IPS-NIHi11 (cell line): ENCODE measurements at places on chromosomes 2 and 18.

GRCh38 chr2:127486247-127487058 is 39.8 kb downstream of the IWS1 start:
- no peak for DNase-seq

- no peak for DNase-seq
Measured at GRCh38 chr2:203444738-203445137, 90.4 kb downstream of the RAPH1 start.

- DNase-seq = peak; percentile 24
Measured at GRCh38 chr2:160087854-160088745, 25.7 kb upstream of the PLA2R1 start.

DNA sequence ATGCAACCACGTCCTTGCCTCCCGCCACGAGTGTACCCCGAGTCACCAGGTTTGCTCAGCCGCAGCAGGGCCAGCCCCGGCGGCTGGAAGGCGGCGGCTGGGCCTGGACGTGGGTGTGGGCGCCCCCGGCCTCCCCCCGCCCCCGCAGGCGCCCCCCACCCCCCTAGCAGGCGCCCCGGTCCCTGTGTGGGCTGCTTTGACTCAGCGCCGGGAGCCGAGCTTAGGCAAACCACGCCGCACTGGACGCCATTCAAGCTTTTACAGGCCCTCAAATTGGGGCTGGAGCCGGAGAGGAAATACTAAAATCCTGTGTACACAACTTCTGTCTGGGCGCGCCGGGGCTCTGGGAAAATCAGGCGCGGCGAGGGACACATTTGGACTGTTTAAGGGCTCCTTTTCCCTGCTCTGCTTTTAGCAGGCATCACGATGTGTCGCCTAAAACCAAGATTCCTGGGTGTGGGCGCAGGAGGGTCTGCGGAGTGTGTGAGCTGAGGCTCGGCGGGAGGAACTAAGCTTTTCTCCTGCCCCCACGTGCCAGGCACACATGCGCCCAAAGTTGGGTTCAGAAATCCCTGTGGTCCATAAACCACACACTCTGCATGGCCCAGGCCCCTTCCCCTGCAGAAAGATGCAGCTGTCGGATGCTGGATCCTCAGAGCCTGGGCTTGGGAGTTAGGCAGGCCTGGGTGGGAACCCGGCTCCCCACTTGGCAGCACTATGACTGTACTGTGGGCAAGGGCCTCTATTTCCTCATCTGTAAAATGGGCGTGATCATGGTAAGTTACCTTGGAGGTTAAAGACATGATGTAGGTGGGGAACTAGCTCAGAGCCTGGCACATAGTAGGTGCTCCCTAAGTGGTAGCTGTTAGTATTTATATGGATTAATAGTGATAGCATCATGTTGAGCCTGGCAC is 57.6 kb downstream of the ATOH8 start:
- DNase-seq = no peak

DNA sequence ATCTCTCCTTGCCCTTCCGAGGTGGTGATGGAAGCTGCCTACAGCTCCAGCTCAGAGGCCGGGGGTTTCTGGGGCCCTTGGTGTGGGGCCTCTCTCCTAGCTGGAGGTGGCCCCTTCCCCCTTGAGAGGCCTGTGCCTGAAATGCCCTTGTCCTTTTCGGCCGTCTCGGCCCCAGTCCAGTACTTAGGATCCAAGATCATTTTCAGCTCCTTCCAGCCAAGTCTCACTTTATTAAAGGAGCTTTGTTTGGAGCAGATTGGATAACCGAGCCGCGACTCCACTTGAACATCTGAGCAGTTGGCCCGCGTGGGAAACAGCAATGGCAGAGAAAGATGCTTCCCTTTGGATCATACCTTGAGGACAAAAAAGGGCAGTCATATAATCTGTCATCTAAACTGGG is 125.0 kb downstream of the NEDD4L start:
- DNase-seq = no peak

GRCh38 chr2:55518841-55519165 is 715 bp upstream of the CFAP36 start:
- DNase-seq = peak; percentile 30

DNA sequence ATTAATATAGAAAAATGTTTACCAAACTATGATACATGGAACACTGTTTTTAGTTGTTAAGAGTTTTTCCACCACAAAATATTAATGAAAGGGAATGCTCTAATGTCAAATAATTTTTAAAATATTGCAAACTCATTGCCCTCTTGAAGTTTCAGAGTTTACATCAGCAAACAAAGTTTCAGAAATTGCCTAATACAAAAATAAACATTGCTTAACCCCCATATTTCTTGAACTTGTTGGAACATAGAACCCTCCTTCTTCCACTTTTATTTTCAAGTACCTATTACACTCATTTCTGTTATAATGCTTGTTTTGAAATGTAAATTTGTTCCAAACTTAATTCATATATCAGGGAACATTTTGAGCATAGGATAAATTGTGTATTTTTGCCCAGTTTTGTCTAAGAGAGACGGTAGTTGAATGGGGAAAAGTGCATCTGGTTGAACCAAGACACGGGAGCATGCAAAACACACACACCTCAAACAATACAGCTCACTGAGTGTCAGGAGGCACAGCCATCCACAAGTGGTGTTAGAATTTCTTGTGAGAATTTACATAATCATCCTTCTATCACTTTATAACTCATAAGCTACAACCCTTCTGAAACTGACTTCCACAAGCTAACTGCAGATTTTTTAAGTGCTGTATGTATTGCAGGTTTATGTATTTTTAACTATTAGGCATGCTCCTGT is 5.3 kb upstream of the MC4R start:
- DNase-seq = no peak

DNA sequence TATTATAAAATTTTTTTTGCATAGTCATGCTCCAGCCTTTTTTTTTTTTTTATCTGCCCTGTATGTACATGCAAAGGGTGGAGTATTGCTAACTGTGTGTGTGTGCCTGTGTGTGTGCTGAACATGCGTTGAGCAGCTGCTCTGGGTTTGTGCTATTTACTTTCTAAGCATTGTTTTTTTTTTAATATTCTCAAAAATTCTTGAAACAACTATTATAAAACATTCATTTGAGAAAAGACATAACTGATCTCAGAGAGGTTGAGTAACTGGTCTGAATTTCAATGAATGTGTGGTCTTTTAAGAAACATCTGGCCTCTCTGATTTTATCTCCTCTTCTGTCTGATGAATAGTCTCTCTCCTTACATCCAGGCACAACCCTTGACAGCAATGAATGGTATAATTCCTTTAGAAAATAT is 366.0 kb upstream of the SLC14A2 start:
- DNase-seq = no peak

DNA sequence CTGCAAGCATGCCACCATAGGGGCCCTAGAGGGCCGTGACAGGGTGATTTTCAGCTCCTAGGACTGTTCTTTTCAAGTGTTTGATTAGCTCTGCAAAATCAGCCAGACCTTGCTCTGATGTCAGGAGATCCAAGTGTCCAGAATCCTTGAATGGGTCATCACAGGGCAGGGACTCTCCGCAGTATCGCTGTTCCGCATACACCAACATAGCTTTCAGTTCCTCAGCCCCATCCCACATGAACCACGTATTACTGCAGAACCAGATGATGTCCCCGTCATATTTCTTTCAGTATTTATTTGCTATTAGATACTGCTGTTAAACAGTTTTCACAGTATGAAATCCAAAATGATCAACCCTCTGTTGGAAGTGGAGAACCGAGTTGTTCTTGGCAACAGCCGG is 46.6 kb upstream of the RFX8 start:
- no peak for DNase-seq

GRCh38 chr2:21633911-21634310 is 510.1 kb downstream of the TDRD15 start:
- DNase-seq = no peak

- DNase-seq = no peak
Measured at GRCh38 chr2:40101131-40101575, 322.1 kb upstream of the THUMPD2 start.

DNA sequence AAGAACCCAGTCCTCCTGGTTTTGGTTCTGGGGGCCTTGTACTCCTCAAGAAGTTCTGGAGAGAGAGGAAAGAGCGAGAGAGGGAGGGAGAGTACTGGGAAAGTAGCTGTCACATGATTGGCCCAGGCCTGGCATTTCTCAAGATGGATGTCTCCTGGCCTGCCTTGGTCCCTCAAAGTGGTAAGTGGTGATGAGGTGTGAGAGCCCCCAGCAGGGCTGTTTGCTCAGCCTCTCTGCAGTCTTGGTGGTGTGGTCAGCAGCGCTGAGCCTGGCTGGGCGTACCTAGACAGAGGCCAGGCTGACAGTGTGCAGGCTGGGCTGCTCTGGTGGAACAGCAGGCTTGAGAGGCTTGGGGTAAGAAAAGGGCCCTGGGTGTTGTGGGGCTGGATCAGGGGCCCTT is 2.5 kb downstream of the SPEG start:
- DNase-seq = no peak

DNA sequence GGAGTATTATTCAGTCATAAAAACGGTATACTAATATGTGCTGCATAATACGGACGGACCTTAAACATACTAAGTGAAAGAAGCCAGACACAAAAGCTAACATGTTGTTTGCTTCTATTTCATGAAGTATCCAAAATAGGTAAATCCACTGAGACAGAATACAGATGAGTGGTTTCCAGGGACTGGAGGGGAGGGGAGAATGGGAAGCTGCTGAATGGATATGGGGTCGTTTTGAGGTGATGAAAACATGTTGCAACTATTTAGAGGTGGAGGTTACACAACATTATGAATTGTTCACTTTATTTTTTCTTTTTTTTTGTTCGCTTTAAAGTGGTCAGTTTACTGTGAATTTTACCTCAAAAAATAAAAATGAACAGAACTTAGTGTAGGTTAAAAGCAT is 52.9 kb downstream of the RAB10 start:
- no peak for DNase-seq

DNA sequence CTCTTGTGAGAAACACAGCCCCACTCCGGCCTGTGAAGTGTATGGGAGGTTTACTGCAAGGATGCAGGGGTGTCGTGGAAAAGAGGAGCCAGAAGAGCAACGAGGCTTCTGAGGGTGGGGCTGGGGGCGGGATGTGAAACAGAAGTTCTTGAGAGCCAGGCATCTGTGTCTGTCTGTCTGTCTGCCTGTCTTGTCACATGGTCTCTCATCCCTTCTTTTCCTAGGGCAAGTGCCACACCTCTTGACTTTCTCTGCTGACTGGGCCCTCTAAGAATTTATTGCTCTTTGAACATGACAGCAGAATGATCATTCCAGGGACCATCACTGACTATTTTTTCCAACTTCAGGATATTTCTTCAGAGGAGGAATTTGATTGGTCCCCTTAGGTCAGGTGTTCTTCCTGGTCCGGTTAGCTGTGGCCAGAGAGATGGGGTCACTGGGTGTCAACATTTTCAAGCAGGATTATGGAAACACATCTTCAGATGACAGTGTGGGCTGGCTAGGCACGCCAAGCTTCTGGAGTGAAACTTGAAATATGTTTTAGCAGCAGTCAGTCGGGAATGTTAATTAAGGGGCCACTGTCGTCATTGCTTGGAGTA is 131.0 kb downstream of the FHOD3 start:
- no peak for DNase-seq

DNA sequence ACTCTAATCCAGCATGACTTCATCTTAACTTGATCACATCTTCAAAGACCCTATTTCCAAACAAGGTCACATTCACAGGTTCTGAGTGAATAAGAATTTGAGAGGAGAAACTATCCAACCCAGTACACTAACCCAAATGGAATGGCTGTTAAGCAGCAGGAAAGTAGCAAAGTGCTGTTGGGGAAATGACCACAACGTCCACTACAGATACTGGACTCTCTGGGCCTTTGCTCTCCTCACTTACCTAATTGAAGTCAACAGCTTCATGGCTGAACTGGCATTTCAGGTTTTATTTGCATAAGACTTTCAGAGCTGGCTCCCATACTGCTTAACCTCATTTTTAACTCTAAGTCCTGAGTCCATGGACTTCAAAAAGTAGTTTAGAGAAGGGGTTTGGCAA is 38.0 kb upstream of the ACVR2A start:
- no peak for DNase-seq

- DNase-seq = peak; percentile 63
Measured at GRCh38 chr2:197599285-197599965, 76.0 kb downstream of the RFTN2 start.

GRCh38 chr2:241179899-241180298 is 8.6 kb upstream of the ANO7 start:
- DNase-seq = no peak

- no peak for DNase-seq
Measured at GRCh38 chr18:39260565-39260964, 1695.0 kb upstream of the CELF4 start.

GRCh38 chr2:85390941-85391669 is 19.1 kb downstream of the CAPG start:
- peak; percentile 83 for DNase-seq

GRCh38 chr2:216205486-216205885 is 96.3 kb downstream of the XRCC5 start:
- no peak for DNase-seq

DNA sequence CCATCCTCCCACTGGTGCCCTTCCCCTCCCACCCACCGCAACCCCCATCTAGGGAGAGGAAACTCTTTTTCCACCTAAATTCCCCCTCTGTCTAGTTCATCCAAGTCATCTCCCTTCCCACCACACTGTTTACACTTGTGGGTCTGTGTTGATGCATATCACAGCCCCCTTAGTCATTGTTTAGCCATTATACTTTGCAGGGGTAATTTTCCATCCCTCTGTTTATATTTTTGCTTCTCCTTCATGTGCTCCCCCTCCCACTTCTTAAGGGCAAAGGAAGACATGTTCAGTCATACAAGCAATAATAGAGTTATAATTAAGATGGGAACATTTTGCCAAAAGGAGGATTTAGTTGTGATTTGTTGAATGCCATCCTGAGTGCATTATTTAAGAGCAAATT is 187.8 kb upstream of the TNP1 start:
- no peak for DNase-seq

GRCh38 chr2:105072039-105072438 is 34.2 kb downstream of the MRPS9 start:
- DNase-seq = no peak

DNA sequence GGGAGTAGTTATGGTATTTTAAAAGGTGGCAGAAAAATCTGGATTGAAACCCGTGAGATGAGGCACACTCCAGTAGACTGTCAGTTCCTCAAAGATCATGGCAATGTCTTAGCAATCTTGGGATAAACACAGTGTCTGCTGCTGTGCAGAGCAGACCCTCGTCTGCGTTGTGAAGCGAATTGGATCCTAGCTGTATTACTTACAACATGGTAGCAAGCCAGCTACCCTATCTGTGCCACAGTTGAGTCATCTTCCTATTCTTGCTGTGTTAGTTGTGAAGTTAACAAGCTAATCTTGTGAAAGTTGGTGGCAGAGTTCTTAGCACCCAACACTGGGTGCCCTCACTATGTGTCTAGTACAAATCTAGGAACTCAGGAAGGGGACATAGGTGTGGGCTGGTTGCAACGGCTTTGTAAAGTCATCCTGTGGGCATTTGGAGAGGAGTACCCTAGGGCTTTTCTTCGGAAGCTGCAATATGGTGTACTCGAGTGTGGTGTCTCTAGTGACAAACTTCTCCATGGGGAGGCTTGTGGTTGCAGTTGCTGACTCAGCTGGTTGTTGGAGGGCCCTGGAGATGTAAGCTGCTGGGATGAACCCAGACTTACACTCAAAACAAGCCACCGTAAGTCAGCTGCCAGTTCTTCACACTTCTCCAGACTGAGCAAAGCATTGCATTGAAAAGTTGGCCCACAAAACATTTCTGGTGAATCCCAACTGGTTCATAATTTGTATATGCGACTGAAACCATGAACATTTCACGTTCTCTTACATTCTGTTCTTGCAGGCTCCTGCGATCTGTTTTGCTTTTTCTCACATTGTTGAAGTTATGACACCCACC is 61.5 kb downstream of the ADCYAP1 start:
- DNase-seq = no peak
